ENCODE measurements at places on chromosomes 12 and 14. TPM values are rescaled to one million over a fixed set of nuclear protein-coding genes. Genes with fewer than 3 reads are reported as not detected.

KLRC3 gene
- not detected for total RNA-seq

ASCL4 gene
- not detected for total RNA-seq

SLC22A17 gene
- 40.3 TPM for total RNA-seq

LARP4 gene
- 38.9 TPM for total RNA-seq

MIP gene
- total RNA-seq: not detected

LRRC10 gene
- total RNA-seq: not detected

ACOT6 gene
- not detected for total RNA-seq

GRCh38 chr12:110600254-110600653, 13.7 kb upstream of the TCTN1 start:
- no peaks in the 10 kb centered on the region for H3K36me3 ChIP-seq
- H3K27me3 ChIP-seq: no peaks in the 10 kb centered on the region
- no peak overlapping the region for H3K4me3 ChIP-seq
- no peaks in the 10 kb centered on the region for H3K4me1 ChIP-seq
- DNase-seq: no peak

DNA sequence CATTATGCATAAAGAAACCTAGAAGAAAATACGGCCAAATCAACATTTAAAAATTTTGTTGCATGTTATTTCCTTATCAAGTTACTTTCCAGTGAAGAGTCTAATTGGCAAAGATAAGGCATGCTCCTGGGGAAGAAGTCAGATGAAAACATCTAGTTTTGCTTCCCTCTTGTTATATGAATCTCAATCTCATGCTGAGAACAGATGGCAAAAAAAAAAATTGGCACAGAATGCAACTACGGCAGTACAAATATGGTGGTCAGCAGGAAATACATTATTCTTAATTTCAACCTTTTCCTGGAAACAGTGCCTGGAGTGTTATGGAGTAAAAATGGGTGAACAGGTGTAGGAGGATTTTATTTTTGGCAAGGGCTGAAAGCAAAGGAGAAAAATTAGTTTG, 32.8 kb downstream of the HECTD4 start:
- peaks cover 2% of the 10 kb centered on the region for H3K36me3 ChIP-seq
- no peak overlapping the region for H3K27ac ChIP-seq
- H3K4me1 ChIP-seq: peaks cover 55% of the 10 kb centered on the region

GRCh38 chr12:9120487-9121184, 4.9 kb upstream of the A2M start:
- no peak overlapping the region for H3K27ac ChIP-seq
- H3K27me3 ChIP-seq: peaks cover 2% of the 10 kb centered on the region
- H3K36me3 ChIP-seq: no peaks in the 10 kb centered on the region

GRCh38 chr14:74763803-74764531, 851 bp downstream of the YLPM1 start:
- no peaks in the 10 kb centered on the region for H3K36me3 ChIP-seq
- DNase-seq: no peak
- peak overlapping the region; percentile 85 for H3K4me3 ChIP-seq
- H3K27me3 ChIP-seq: no peaks in the 10 kb centered on the region

GRCh38 chr12:54300732-54301427, at the start of gene NFE2:
Gene NFE2 (minus strand): TSS chr12:54301015. CDS start chr12:54295248, 5,767 bp downstream.
- peaks cover 13% of the 10 kb centered on the region for H3K27me3 ChIP-seq
- H3K4me1 ChIP-seq: peaks cover 16% of the 10 kb centered on the region
- DNase-seq: peak; percentile 87
- H3K27ac ChIP-seq: no peak within 1 kb of the TSS

- DNase-seq: no peak
- no peak overlapping the region for H3K4me3 ChIP-seq
- H3K4me1 ChIP-seq: peaks cover 40% of the 10 kb centered on the region
These were observed 32.5 kb downstream of the FBXO34 start for GRCh38 chr14:55303691-55304145.

GRCh38 chr12:11144297-11144696, 9.9 kb upstream of the TAS2R30 start:
- no peaks in the 10 kb centered on the region for H3K4me1 ChIP-seq
- no peak overlapping the region for H3K4me3 ChIP-seq
- DNase-seq: no peak
- no peaks in the 10 kb centered on the region for H3K27me3 ChIP-seq
- no peaks in the 10 kb centered on the region for H3K36me3 ChIP-seq

GRCh38 chr14:61499991-61500390, 178.6 kb downstream of the PRKCH start:
- no peaks in the 10 kb centered on the region for H3K36me3 ChIP-seq
- H3K27me3 ChIP-seq: no peaks in the 10 kb centered on the region
- H3K27ac ChIP-seq: no peak overlapping the region
- DNase-seq: no peak
- H3K4me3 ChIP-seq: no peak overlapping the region

GRCh38 chr12:546265-546919, 86.7 kb downstream of the B4GALNT3 start:
- no peak overlapping the region for H3K27ac ChIP-seq
- DNase-seq: no peak
- H3K27me3 ChIP-seq: peaks cover 14% of the 10 kb centered on the region
- H3K4me1 ChIP-seq: peaks cover 12% of the 10 kb centered on the region
- no peak overlapping the region for H3K4me3 ChIP-seq

- H3K4me1 ChIP-seq: no peaks in the 10 kb centered on the region
- H3K27me3 ChIP-seq: peaks cover 3% of the 10 kb centered on the region
- H3K4me3 ChIP-seq: no peak overlapping the region
- H3K36me3 ChIP-seq: no peaks in the 10 kb centered on the region
- DNase-seq: no peak
These were observed 739.6 kb upstream of the TBX3 start for GRCh38 chr12:115423546-115423987.

DNA sequence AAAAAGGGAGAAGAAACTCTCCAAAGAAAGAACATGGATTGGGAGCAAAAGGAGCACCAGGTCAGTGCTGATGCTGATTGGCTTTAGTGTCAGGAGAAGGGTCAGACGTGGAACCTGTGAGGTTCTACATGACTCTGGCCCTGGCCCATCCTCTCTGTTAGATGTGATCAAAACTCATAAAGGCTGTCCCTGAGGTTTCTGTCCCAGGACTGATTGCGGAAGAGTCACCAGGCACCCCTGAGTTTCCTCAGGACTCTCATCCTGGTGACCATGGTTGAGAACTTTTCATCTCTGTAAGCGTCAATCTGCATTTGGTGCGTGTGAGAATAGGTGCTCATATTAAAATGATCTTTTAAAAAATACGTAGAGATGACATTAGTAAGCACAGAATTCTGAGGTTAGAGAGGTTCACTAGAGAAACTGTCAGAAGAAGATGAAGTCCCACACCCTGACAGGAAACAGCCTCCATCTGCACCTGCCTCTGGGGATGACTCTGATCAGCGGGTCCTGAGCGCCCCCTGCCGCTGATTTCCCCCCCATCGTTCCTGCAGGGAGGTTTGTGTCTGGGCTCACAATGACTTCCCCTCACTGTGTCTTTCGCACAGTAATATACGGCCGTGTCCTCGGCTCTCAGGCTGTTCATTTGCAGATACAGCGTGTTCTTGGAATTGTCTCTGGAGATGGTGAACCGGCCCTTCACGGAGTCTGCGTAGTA, 741.8 kb downstream of the TMEM121 start:
- no peak overlapping the region for H3K27ac ChIP-seq
- no peaks in the 10 kb centered on the region for H3K4me1 ChIP-seq
- H3K27me3 ChIP-seq: no peaks in the 10 kb centered on the region
- no peak for DNase-seq
- H3K4me3 ChIP-seq: no peak overlapping the region

- H3K27ac ChIP-seq: no peak overlapping the region
- H3K36me3 ChIP-seq: no peaks in the 10 kb centered on the region
- no peak overlapping the region for H3K4me3 ChIP-seq
- peaks cover 32% of the 10 kb centered on the region for H3K4me1 ChIP-seq
These were observed 192.4 kb downstream of the TMX1 start for GRCh38 chr14:51432302-51432948.

- H3K4me3 ChIP-seq: no peak overlapping the region
- H3K27ac ChIP-seq: no peak overlapping the region
- H3K27me3 ChIP-seq: no peaks in the 10 kb centered on the region
- peaks cover 45% of the 10 kb centered on the region for H3K4me1 ChIP-seq
- H3K36me3 ChIP-seq: peaks cover 12% of the 10 kb centered on the region
These were observed 38.3 kb downstream of the NIN start for GRCh38 chr14:50792634-50793068.

DNA sequence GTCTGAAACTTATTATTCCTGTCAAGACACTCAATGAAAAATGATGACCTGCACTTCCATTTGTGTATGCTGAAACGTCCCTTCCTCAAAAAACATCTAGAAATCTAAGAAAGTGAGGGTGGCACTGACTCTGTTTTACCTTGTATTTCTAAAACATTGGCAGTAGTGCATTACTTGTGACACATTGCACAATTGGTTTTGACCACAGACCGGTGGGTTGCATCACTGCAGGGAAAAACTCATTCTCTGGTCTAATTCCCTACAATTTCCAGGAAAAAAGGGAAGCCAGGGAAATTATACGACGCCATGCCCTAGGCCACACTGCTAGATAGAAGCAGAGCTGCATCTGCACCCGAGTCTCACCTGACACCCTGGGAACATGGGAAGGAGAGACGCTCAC, 156.7 kb downstream of the NTF3 start:
- no peaks in the 10 kb centered on the region for H3K36me3 ChIP-seq
- no peak for DNase-seq
- no peak overlapping the region for H3K4me3 ChIP-seq
- peaks cover 1% of the 10 kb centered on the region for H3K27me3 ChIP-seq
- peaks cover 22% of the 10 kb centered on the region for H3K4me1 ChIP-seq
- no peak overlapping the region for H3K27ac ChIP-seq

All from chondrocyte (in vitro differentiated cells).